ENCODE measurements at places on chromosomes 6 and 20.

- DNase-seq = no peak
Measured at GRCh38 chr6:70133246-70133645, 169.6 kb downstream of the COL9A1 start.

GRCh38 chr6:139825935-139826374 is 451.5 kb upstream of the CITED2 start:
- DNase-seq = no peak

GRCh38 chr6:159788276-159788675 is 1.1 kb downstream of the TCP1 start:
- DNase-seq = no peak

GRCh38 chr6:150081702-150082101 is 12.8 kb upstream of the ULBP3 start:
- no peak for DNase-seq

- no peak for DNase-seq
Measured at GRCh38 chr6:163001330-163001729, 273.6 kb downstream of the PACRG start.

DNA sequence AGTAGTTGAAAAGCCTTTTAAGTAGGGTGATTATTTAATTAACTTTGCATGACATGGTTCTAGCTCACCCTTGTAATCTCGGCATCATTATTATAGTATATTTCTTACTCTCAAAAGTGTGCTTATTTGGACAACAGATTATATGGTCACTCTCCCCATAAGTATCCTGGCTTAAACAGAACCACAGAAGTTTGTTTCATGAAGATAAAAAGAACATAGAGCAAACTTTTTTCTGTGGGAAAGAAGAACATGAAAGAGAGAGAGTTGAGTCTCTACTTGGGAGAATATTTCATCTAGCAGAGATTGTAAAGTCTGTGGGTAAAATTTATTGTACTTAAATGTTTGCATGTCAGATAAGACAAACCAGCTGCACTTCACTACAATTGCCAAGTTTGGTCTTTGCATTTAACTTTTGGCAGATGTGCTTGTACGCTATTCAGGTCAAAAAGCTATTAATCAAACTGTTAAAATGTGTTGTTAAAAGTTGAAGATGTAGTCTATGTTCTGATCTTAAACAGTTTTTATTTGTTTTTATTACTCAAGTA is 33.4 kb upstream of the PRIM2 start:
- no peak for DNase-seq

- no peak for DNase-seq
Measured at GRCh38 chr6:97705568-97705967, 422.6 kb upstream of the MMS22L start.

DNA sequence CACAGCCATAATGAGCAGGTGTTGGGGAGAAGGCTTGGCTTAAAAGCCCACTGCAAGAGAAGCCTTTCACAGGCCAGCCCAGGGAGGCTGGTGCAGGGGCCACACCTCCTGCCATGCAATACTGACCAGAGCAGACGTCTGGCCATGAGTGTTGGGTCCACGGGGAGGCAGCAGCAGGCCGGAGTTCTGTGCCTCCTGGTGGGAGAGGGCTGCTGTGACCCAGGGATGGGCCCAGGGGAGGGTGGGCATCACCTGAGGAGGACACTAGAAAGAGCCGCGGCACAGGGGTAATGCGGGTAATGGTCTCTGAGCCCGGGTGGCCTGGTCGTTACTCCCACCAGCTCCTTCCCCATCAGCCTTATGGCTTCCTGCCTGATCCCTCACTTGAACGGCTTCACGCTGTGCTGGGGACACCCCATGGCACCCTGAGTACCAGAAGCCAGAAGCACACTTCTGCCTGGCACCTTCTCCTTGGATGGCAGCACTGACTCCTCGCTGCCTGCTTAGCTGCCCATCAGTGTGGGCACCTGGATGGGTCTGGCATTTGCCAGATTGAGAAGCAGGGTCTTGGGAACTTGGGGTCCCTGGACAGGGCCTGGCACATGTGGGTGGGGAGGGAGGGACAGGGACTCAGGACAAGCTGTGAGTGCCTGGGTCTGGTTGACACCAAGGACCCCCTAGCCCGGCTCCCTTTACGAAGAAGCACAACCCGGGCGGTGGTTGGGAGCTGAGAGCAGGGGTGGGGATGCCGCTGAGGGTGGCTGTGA is 108.8 kb downstream of the ASXL1 start:
- DNase-seq = no peak

GRCh38 chr20:18007534-18008292 is 38.9 kb downstream of the MGME1 start:
- DNase-seq = no peak

DNA sequence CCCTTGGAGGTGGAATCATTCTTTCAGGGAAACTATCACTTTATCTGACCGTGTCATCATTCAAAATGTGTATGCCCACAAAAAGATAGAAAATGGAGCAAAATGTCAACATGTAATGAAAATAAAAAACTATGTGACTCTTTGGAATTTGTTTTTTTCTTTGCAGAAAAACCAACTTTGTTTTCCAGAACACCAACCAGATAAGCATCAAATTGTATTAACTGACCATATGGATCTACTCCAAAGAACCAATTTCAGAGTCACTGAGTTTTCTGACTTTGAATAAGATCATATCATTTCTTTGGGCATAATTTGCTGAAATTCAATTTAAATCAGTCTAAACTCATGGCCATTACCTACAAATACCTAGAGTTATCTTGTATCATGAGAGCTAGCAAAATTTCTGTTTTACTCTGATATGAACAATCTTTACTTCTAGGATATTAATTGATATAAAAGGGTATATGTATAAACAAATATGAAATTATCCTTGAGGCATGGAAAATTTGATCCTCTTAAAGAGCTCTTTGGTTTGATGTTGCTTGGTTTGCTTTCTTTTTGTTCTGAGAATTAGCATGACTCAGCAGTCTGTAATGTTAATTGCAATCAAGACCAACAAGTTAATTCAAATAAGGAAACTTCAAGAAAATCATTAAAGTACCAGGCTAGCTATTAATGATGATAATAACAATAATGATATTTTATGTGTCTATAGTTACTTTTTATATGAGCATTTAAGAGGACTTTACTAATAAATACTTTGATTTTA is 444.4 kb upstream of the MARCKS start:
- DNase-seq = no peak

GRCh38 chr6:10404107-10404798 is 10.6 kb downstream of the TFAP2A start:
- DNase-seq = peak; percentile 74

- DNase-seq = no peak
Measured at GRCh38 chr6:49328051-49328744, 134.9 kb downstream of the MMUT start.

GRCh38 chr6:153621491-153621890 is 417.5 kb upstream of the OPRM1 start:
- DNase-seq = no peak

GRCh38 chr6:123074616-123075015 is 78.6 kb downstream of the CLVS2 start:
- DNase-seq = no peak

GRCh38 chr6:151004383-151005024 is 139.0 kb downstream of the MTHFD1L start:
- no peak for DNase-seq

DNA sequence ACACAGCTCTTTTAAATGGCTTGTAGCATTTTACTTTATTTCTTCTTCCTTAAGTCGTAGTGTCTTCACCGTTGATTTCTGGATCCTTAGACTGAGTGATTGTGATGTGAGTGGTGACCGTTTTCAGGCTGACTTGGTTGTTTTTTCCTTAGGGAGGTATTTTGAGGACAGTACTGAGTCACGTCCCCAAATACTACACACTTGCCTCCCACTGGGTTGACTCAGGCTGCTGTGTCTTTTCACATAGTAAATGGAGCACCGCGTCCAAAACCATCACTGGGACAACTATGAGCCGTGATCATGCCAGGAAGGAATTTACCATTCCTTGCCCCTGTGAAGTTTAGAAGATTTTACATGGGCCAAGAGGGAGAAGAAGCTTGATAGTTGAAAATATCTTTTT is 174.1 kb downstream of the FARS2 start:
- DNase-seq = no peak

DNA sequence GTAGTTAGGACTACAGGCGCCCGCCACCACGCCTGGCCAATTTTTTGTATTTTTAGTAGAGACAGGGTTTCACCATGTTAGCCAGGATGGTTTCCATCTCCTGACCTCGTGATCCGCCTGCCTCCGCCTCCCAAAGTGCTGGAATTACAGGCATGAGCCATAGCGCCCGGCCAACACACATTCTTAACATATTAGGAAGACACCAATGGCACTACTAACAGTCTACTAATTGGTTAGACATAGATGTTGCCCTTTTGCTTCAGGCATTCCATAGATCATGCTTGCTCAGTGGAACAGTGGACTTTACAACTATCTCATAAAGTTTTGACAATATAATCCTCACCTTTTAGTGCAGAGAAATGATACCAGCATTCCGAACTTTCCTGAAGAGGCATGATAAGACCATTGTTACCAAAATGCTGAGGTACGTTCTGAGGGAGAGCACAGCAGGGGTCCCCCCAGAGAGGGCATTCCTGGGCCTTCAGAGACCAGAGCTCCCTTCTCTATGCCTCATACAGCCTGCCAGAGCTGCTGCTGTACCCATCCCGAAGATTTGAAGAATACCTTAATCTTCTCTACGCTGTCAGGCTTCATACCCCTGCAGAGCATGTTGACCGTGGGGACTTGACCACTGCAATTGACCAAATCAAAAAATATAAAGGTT is 89.4 kb downstream of the ECT2L start:
- no peak for DNase-seq

DNA sequence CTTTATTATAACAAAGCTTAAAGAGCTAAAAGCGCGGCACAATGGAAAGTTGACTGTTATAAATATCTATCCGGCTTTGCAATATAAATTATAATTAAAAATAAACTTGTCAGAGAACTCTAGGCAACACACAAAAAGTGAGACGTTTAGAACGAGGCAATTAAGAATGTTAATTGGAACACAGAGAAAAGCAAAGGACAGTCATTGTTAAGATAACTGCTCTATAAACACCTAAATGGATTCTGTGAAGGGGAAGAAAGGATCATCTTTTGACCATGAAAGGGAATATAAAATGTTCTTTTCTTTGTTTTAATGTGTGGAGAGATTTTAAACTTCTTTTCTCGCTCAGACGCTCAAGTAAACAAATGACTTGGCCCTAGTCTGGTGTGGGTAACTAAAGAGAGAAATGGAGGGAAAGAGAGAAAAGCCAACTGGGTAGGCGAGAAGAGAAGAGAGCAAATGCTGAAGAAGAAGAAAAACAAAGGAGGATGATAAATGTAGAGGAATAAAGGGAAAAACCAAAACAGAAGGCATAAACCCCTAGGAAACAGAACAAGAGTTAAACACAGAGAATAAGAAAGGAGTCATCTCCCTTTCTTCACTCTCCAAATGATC is 9.3 kb upstream of the SALL4 start:
- no peak for DNase-seq

DNA sequence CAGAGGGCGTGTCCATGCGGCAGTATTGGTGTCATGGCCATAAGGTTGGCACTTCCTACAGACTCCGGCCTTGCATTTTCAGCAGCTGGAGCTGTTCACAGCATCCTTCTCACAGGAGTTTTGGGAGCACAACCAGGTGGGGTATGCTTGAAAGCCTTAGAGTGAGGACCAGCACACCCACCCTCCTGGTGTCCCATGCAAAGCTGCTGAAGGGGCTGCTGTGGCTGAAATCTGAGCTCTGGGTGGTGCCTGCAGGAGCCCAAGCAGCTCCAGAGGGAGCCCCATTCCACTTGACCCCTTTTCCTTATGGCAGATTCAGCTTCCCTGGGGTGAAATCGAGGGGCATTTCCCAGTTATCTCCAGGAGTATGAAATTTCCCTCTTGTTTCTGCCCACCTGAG is 74.0 kb upstream of the BHLHE23 start:
- DNase-seq = no peak

DNA sequence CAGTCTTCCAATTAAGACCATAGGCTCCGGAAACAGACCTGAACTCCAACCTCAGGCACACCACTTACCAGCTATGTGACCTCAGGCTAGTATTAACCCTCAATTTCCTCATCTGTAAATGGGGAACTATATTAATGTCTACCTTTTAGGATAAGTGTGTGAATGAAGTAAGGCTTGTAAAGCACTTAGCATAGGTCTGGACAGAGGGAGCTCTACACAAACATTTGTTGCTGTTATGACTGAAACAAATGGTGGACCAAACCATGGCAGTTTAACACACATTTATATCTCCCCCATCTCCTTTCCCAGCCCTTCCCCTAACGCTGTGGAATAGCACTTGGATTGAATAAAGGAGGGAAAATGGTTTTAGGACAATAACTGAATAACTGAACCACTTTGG is 48.7 kb downstream of the TSHZ2 start:
- no peak for DNase-seq

- no peak for DNase-seq
Measured at GRCh38 chr6:105258816-105259215, 79.0 kb upstream of the POPDC3 start.

DNA sequence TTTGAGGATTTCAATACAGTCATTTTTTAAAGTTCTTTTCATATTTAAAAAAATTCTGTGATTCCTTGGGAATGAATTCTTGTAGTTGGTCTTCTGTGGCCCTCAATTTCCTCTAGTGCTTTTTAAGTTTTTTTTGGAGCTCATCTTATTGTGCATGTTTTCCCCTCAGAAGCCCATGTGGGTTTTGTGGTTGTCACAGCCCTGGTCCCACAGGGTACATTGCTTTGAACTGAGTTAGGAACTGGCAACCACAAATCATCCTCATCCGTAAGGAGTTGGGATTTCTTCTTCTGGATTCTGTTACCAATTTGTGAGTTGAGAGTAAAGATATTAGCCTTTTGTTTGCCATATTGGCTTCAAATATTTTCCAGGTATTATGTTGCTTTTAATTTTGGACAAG is 89.9 kb downstream of the AKAP7 start:
- no peak for DNase-seq

GRCh38 chr20:64139199-64140060 is 24.8 kb upstream of the MYT1 start:
- DNase-seq = no peak

GRCh38 chr20:49532285-49532946 is 35.5 kb downstream of the PTGIS start:
- no peak for DNase-seq

- DNase-seq = no peak
Measured at GRCh38 chr6:4299476-4299875, 164.1 kb upstream of the ECI2 start.

- no peak for DNase-seq
Measured at GRCh38 chr20:23084845-23085365, 1.2 kb downstream of the CD93 start.

DNA sequence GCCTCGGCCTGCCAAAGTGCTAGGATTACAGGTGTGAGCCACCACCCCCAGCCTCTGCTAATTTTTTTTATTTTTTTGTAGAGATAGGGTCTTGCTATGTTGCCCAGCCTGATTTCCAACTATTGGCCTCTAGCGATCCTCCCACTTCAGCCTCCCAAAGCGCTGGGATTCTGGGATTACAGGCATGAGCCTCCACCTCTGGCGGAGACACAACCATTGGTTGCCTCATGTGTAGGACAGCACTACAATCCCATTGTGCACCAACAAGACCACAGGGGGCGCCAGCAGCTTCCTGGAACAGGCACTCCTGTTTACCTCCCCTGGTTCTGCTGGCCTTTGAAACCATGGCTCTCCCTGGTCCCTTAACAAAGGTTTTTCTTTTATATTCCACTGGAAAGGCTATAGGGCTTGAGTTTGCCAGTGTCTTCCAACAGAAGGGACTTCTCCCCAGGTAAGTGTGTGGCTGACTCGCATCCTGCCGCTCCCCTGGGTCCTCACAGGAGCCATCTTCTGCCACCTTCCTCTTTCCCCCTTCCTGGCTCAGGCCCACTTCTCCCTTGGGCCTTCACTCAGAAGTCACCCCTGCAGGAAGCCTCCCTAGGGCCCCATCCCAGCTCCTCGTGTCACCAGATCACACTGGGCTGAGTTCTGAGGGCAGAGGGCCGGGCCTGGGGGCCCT is 39.2 kb upstream of the TLDC2 start:
- peak; percentile 24 for DNase-seq

All from stimulated activated CD4-positive, alpha-beta T cell treated with anti-CD3 and anti-CD28 coated beads, Interleukin-15, amount 100 ng/mL, for 1 hour (primary cell).